Stimulated activated CD4-positive, alpha-beta T cell treated with anti-CD3 and anti-CD28 coated beads, Interleukin-4, amount 100 ng/mL, for 24 hours (primary cell): ENCODE measurements at places on chromosomes 13 and 19.

DNA sequence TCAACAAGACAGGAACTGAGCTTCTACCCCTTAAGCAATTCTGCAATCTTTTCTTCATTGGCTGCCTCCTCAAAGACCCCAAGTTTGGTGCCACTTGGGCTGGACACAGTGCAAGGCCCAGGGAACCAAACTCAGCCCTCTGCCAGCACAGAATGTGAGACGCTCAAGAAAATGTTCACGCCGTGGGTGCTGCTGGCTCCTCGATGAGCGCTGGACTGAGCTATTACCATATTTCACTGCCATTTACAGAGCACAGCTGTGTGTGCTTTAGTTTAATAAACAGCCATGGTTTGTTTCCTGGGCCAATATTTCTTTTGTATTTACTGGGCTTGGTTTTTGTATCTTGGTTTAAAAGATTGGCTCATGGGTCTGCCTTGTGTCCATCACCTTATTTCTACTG, 138.8 kb upstream of the VSTM2B start:
- no peak for DNase-seq

DNA sequence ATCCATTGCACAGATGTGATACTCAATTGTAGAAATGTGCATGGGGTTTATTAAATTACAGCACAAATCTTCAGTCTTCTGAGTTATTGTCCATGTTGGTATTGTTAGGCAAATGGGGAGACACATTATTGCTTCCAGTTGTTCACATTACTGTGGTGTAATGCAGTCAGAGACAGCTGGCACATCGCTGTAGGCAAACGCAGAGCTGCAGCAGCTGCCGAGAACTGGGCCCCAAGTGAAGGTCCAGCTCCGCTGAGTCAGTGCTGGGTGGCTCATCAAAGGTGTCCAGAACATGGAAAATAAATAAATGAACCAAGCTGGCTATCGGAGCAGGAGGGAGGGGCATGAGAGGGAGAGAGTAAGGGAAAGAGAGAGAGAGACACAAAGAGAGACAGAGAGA, 299.1 kb upstream of the OBI1 start:
- no peak for DNase-seq

GRCh38 chr19:27774827-27775226, 1438.1 kb downstream of the UQCRFS1 start:
- no peak for DNase-seq

DNA sequence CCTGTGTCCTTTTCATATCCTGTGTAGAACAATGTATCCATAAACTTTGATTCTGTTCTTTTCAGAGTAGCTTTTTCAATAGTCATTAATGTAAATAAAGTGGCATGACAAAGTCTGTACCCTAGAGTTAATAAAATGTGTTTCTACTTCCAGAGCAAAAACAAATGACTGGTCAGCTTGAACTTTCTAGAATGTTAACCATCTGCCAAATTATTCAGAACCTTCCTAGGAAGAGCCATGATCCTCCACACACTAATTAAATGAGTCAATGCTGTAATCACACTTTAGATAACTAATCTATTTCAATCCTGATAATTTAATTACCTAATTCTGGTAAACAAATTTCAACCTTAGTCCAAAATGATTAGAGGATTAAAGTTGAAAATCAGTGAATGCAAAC, 73.2 kb downstream of the DIAPH3 start:
- no peak for DNase-seq
